Activated gamma-delta T cell (primary cell): ENCODE measurements at places on chromosomes 12 and 14.

GRCh38 chr12:20364501-20364900 lies 3.8 kb upstream of the PDE3A start:
- DNase-seq, result no peak

- no peak for DNase-seq
Observed at GRCh38 chr12:1662761-1663439, 28.0 kb upstream of the ADIPOR2 start.

GRCh38 chr12:80721326-80721725 lies 4.6 kb downstream of the MYF5 start:
- no peak for DNase-seq

GRCh38 chr12:116880817-116881324 lies 370 bp downstream of the HRK start:
- no peak for DNase-seq

- no peak for DNase-seq
Observed at GRCh38 chr14:101500061-101500460, 61.2 kb upstream of the DIO3 start.
